ENCODE measurements at places on chromosomes 2 and 18.
A peak's percentile ranks its signal among the peaks of the same experiment; 100 is the strongest.

GRCh38 chr2:66853585-66853984 is 418.7 kb downstream of the MEIS1 start:
- DNase-seq, result no peak

GRCh38 chr2:150513647-150514046 is 26.2 kb upstream of the RND3 start:
- no peak for DNase-seq

- no peak for DNase-seq
Measured at GRCh38 chr2:187549951-187550555, 4.2 kb downstream of the TFPI start.

- DNase-seq, result no peak
Measured at GRCh38 chr18:73408469-73408868, 540.7 kb upstream of the NETO1 start.

DNA sequence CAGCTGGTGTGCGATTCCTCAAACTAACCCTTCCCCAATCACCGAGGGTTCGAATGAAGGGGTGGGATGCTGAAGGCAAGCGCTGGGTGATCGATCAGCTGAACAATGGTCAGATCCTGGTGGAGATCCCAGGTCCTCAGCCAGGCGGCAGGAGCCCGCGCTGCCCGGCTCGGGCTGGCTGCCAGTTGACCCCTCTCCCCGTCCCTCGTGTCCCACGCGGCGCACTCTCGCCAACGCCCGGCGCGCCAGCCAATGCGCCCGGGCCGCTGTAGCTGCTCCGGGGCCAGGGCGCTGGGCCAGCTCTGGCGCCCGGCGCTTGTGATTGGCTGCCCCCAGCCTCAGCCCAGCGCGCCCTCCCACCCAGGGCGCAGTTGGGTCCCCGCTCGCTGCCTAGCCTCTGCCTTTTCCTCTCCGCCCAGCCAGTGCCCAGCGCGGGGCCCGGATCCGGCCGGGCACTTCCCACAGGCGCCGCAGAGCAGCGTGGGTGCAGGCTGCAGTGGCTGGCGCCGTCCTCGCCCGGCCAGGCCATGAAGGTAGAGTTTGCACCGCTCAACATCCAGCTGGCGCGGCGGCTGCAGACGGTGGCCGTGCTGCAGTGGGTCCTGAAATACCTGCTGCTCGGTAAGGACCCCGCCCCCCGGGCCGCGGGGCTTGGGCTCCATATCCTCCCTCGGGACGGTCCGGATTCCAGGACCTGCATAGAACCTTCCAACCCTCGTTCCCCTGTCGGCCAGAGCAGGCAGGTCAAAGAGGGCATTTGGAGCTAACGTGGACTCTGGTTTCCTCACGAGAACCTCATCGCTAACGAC is at the start of gene MOGAT1:
Gene MOGAT1 (plus strand): TSS at position 400 of the 809 bp plus-strand sequence. CDS start 128 bp downstream, at position 528.
- peak; percentile 67 for DNase-seq

- no peak for DNase-seq
Measured at GRCh38 chr18:74299746-74300145, 8.0 kb upstream of the CYB5A start.

GRCh38 chr18:12038639-12039539 is 54.8 kb upstream of the ANKRD62 start:
- peak; percentile 89 for DNase-seq

DNA sequence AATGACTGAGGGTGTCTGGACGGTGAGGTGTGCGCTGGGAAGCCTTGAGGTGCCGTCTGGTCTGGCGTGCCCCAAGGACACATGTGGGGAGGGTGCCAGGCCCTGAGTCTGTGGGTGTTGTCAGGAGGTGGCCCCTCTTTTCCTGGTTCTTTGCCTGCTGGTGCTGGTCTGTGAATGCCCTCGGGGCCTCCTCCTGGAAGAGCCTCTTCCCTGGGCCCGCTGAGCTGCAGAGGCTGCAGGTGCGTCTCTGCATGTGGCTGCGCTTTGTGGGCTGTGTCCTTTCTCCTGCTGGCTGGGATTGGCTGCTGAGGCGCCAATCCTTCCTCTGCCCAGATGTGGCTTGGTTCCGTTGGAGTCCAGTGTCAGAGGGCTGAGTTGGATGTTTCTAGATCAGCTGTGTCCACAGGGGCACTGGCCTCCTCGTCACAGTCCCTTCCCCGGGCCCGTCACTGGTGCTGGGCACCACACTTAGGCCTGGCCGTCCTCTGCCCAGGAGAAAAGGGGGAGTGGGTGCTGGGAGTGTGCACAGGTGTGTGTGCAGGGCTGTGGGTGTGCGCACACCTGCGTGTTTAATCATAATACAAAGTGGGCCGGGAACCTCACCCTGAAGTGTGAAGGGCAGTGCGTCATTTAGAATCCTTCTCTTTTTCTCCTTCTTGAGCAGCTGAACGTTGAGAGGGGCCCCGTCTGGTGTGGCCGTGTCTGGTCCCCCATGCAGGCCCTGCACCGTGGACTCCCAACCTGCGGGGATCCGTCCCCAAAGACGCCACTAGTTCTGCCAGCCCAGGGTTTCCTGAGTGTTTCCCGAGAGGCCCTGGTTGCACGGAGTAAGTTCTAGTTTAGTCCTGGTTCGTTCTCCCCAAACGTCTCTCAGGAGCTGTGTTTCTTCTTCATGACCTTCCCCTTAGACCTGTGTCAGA is 35.5 kb downstream of the RTP5 start:
- no peak for DNase-seq

DNA sequence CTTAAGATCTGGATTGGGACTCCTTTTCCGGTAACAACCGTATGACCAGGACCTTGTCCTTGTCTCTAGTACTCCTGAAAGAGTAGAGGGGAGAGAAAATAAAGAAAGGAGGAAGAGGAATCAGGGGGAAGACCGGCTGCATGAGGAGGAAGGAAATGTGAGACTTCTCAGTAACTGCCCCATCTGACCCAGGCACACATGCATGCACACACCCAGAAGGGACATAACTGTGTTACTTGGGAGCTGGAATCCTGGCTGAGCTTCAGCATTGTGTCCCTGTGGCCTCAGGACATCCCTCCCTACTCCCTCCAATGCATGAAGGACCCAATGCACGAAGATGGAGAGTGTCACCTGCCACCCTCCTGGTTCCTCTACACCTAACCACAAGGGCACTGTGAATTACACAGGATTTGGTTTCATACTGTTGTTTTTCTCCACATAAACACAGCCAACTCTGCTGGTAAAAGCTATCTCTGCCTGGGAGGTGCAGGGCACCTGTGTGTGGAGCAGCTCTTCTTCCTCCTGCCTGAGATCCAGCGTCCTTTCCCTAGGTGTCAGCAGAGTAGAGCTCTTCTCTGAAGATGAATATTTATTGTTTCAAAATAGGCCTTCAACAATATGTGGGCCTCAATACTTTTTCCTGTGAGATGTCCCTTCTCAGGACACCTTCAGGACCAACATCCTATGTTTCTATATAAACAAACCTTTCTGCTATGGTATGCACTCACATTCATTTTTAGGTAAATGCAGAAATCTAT is 574.1 kb upstream of the ID2 start:
- DNase-seq, result no peak

- DNase-seq, result no peak
Measured at GRCh38 chr2:62292190-62292589, 96.3 kb downstream of the B3GNT2 start.

GRCh38 chr2:241951316-241951700 is 81.8 kb downstream of the RTP5 start:
- no peak for DNase-seq

DNA sequence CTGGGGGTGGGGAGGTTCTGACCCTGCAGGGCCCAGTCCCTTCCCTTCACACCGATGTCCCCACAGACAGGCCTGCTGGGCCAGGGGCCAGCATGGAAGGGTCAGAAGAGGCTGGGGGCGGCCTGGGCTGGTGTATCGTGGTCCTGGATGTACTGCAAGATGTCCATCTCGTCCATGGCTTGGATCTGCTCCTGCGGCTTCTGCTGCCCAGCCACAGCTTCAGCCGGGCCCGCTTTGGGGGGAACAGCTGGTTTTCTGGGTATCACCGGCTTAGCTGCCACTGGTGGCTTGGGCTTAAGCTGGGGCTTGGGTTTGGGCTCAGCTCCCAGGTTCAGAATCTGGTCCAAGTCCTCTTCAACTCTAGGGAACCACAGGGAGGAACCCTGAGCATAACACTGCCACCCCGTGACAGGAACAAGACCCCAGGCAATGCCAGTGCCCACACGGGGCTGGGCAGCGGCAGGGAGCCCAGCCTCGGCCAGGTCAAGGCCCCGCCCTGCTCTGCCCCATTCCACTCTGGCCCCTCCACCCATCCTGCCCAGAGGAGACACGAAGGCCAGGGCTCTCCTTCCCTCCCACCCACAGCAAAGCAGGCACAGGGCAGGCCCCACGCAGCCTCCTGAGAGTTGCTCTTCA is 31.9 kb downstream of the HS1BP3 start:
- DNase-seq, result no peak

DNA sequence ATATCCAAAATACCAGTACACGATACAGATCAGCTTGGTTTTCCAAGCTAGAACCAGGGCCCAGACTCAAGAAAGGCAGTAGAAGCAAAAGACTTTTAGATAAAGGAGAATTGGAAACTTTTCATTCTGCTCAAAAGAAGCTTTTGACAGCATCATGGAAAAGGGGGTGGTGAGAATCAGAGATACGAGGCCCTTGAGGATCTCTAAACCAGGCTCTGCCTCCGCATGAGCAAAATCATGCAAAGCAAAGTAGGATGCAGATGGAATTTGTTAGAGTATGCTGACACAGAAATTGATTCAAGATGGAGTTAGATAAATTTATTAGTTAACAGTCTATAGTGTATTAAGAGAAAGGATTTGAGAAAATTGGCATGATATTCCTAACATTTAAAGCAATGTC is 39.8 kb downstream of the FAM98A start:
- no peak for DNase-seq

DNA sequence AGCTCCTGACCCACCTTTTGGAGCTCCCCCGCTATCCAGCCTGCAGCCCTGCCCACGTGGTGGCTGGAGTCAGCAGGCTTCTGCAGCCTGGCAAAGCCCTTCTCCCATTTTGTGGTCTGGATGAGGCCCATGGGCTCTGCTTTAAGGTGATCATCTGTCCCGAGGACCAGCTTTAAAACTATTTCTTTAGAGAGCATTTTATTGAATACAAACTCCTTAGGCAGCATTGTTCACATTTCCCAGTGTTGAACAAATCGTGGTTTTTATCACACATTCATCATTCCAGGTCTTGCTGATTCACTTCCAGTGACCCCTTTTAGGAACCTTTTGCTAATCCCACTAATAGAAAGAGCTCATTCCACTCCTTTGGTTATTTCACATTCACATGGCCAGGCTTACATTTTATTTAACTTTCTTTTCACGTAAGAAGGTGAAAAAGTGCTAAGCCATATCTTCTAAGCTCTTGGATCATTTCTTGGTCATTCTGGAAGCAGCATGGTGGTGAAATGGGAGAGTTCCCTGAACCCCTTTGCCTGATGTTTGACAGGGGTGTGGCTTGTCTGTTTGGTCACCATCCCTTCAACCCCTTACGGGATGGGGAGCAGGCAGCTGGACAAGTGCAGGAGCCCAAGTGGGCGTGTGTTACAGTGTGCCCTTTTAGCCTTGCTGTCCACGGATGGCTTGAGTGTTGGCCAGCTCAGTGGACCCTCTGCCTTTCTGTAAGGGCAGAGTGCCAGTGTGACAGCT is 80.4 kb upstream of the RAPGEF4 start:
- DNase-seq, result no peak

DNA sequence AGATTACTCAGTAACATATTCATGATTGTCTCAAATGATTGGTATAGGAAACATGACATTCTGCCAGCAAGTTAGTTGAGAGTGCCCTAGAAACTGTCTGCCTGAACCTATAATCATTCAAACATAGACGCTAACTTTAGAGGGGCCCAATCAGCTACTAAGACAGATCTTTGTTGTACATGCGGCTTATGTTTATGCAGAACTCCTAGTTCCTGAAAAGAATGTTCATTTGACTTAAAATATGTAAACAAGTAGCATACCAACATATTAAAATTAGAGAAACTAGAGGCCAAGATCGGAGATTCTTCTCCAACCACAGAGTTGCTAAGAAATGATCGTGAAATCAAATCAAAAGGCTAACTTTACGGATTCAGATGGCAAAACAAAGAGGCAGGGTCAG is 4.2 kb upstream of the METAP1D start:
- no peak for DNase-seq

- no peak for DNase-seq
Measured at GRCh38 chr2:25401307-25402026, 59.7 kb upstream of the DNMT3A start.

DNA sequence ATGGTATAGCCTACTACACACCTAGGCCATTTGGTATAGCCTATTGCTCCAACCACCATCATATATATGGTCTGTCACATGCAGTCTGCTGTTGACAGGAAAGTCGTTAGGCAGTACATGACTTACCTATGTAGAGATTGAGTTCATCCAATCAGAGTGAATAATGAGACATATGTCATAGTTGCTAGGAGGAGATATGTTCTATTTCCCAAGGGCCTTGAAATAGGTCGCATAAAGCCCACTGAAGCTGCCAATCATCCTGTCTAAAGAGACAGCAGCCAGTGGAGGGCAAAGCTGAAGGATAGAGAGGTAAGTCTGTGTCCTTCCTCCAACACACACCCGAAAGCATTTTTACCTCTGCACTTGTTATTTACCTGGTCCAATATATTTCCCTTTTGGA is 263.4 kb downstream of the PTPRM start:
- DNase-seq, result no peak

GRCh38 chr2:111072220-111072871 is 48.4 kb upstream of the BCL2L11 start:
- no peak for DNase-seq

DNA sequence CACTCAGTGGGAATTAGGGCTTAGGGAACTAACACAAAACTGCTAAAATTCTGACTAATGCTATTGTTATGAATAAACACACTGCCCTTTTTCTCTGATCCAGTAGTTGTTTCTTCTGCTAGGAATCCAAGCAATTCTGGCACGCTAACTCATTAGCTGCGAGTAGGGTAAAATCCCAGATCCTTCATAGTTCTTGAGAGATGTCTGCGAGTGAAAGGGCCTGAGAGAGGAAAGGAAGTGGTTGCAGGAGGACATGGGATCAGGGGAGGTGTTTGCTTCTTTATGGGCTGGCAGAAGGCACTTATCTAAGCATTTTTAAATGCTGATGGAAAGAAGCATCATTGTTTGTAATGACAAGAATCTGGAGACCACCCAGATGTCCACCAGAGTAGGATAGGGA is 9.4 kb downstream of the MAP3K19 start:
- no peak for DNase-seq

- no peak for DNase-seq
Measured at GRCh38 chr2:150778828-150779227, 291.4 kb upstream of the RND3 start.

DNA sequence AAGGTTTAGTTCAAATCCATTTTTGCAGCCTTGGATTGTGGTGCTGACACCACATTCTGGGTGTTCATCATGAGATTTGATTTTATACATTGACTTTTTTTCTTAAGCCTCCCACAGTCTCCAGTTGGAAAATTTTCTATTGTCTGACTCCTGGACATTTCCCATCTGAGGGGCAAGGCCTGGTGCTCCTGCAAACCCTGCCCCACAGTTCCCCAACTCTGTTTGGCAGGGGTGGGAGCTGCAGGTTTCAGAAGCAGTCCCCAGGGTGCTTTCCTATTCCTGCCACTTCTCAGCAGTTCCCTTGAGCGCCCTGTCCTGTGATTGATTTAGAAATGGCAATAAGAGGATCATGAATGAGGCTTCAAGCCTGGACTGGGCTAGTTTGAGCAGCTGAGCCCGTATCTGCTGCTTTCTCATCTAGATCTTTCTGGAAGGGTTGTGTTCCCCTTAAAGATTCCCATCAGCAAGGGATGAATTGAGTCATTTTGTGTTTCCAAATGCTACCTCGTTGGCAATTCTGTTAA is 77.0 kb downstream of the CIB4 start:
- DNase-seq, result no peak

GRCh38 chr2:227616631-227617030 is 667 bp upstream of the SCYGR4 start:
- no peak for DNase-seq

- no peak for DNase-seq
Measured at GRCh38 chr2:170862286-170862902, 45.7 kb downstream of the GAD1 start.

- DNase-seq, result no peak
Measured at GRCh38 chr2:141946016-141946415, 184.8 kb downstream of the LRP1B start.

Measured in nephron progenitor cell (in vitro differentiated cells).